ENCODE measurements at places on chromosomes 4 and X.

DNA sequence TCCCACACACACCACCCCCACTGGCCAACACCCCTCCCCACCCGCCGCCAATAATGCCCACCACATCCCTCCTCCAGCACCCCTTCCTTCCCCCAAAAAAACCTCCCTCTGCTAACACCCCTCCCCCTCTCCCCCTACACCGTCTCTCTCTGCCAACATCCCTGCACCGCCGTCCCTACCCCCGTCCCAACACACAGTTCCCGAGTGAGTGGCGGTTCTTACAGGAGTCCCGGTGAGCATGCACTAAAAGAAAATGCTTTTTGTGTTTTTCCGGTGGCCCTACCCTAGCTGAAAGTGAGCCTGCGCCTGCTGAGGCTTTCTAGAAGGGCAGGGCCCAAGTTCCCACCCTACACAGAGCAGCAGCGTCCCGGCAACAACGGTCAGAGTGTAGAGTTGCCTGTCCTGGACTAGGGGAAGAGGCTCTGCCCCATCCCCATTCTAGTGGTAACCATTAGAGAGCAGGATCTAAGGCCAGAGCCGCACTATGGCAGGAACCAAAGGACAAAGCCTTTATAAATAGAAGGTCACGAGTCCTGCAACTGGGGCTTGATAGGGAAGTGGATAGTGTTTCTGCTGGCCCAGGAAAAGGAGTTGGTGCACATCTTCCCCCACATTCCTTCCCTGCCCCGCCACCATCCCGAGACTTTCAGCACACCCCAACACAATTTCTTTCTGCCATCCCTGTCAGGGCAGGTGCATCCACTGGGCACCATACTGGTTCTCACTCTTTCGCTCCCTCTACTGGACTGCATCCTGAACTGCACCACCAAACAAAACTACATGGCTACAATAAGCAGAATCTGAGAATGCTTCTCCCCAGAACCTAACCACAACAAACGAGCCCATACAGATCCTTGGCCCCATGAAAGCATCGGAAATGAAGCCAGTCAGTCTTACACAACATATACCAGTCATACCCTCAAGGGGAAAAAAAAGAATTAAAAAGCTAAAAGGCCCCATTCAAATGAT is 78.1 kb upstream of the PAGE3 start:
- DNase-seq = peak; percentile 21

DNA sequence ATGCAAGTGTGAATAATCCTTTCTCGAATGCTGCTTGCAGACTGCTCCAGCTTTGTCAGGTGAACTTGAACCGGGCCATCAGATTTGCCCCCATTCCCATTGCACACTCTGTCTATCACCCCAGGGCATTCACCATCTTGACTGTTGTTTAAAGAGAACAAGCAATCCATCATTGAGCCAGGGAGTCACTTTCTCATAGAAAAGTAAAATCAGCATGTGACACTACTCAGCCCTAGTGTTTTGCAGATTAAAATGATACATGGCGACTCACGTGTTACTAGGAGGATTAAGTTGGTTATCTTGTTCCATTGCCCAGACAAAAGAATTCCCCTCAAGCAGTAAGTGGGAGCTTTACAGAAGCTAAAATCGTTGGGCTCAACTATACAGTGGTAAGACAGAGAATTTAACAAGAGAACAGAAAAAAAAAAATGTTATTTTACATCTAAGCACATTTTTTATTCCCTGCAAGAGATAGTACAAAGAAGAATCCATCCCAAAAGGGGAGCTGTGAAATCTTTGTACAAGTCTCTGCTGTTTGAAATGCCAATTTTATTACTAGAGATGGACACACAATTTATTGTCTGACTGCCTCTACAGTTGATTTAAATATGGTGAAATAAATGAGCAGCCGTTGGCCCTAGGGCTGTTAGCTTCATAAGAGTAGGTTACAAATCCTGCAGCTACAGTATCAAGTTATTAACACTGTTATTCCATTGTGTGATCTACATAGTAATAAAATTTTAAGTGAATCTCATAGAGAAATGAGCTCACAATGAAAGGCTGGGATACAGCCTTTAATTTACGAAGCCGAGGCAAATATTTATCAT is 67.5 kb downstream of the NEUROG2 start:
- no peak for DNase-seq

DNA sequence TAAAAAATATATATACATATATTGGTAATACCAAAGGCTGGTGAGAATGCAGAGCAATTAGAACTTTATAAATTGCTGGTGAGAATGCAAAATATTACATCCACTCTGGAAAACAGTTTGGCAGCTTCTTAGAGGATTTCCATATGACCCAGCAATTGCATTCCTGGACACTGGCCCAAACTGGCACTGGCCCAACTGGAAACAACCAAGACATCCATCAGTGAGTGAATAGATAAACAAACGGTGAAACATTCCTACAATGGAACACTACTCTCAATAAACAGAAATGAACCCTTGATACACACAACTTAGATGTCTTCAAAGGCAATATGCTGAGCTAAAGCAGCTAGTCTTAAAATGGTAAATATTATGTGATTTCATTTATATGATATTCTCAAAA is 524.2 kb downstream of the IQCM start:
- no peak for DNase-seq

- no peak for DNase-seq
Observed at GRCh38 chrX:118534716-118535493, 39.3 kb downstream of the DOCK11 start.

- no peak for DNase-seq
Observed at GRCh38 chr4:123096038-123096437, 173.6 kb upstream of the NUDT6 start.

DNA sequence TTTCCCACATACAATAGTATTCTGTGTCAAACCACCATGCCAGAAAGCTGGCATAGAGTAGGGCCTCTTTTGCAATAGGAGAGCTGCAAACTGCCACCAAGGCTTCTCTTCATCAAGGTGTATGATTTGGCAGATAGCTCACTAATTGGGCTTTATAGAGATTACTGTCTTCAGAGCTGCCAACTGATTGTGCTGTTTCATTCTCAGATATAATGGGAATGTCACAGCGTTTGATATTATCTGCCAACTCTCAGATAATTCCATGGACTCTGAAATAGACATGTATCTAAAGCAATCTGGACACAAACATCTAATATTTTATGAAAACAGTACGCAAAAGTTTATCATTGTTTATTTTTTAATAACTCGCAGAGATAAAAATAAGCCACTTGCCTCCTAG is 1289.1 kb downstream of the STIM2 start:
- no peak for DNase-seq

DNA sequence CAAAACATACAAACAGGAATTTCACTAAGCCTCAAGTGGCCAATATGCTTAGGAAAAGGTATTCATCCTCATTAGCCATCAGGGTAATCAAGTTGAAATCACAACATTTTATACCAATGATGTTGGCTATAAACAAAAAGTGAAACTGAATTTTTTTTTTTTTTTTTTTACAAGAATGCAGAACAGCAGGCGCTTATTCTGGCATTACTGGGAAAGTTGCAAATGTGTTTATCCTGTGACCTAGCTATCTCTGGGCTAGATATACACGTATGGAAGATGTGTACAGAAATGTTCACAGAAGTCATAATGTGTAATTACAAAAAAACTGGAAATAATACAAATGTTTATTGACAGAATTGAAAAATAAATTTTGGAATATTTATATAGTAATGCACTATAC is 1430.4 kb upstream of the TENM3 start:
- DNase-seq = no peak

- no peak for DNase-seq
Observed at GRCh38 chrX:133796282-133796681, 189.1 kb downstream of the GPC3 start.

DNA sequence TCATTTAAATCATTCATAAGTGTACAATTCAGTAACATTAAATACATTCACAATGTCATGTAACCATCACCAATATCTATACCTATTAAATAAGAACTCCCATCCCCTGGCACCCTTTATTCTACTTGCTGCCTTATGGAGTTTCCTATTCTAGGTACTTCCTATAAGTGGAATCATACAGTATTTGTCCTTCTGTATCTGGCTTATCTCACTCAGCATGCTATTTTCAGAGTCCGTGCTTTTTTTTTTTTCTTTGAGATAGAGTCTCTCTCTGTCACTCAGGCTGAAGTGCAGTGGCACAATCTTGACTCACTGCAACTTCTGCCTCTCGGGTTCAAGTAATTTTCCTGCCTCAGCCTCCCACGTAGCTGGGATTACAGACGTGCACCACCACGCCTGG is 67.9 kb upstream of the STOX2 start:
- no peak for DNase-seq

- DNase-seq = no peak
Observed at GRCh38 chrX:76987381-76987780, 459.8 kb upstream of the FGF16 start.

All from NCI-H1092 (cell line).